Right hindlimb (tissue), 1 donor: ENCODE measurements at places on chromosomes 2 and 18.

- DNase-seq = no peak
These were observed 713.4 kb upstream of the VRK2 start for GRCh38 chr2:57333221-57333620.

GRCh38 chr2:178523596-178524134 is 43.4 kb downstream of the PLEKHA3 start:
- no peak for DNase-seq

DNA sequence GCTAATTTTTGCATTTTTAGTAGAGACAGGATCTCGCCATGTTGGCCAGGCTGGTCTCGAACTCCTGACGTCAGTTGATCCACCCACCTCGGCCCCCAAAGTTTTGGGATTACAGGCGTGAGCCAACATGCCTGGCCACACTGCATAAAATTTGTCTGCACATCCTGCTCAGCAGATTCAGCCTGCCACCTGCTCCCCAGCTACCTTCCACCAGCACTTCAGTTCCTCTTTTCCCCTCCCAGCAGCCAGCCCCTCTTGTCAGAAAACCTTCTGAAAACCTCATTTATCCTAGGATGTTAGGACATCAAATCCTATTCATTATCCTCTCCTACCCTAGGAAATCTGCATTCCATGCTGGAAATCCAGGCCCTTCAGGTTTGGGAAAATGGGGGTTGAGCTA is 99.4 kb upstream of the STPG4 start:
- no peak for DNase-seq

- no peak for DNase-seq
These were observed 93.7 kb downstream of the TPGS2 start for GRCh38 chr18:36735130-36735529.

DNA sequence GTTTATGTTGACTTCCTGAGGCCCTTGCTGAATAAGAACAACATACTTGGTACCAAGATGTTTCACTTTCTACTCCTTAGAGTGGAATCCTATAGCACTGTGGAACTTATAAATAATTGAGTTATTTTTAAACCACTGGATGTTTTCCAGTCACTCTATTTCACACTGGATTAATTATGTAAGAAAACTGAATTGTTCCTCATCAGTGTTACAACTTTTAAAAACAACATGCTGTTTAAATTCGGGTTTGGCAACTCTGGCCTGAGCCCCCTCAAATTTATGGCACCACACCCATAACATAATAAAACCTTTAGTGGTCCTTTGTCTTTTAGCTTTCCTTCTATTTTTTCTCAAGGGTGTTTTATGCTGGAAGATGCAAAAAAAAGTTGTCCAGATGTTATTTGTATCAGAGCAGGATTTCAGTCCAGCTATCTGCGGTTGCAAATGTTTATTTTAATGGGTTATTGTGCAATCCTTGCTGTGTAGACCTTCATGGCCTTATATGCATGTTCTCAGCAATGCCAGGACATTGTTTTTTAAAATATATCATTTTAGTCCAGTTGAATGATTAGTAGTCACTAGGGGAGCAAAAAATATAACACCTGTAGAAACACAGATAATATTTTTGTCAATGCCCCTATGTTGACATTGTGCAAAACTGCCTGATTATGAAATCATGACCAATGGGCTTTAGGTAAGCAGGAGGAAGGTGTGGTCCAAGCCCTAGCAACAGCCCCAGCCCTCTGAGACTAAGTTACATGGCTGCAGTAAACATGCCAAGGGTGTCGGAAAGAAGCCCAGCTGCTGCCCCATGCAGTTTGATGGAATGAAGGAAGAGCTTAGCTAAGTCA is 638.0 kb upstream of the ZEB2 start:
- peak; percentile 78 for DNase-seq

- no peak for DNase-seq
These were observed 43.1 kb downstream of the MAP4K4 start for GRCh38 chr2:101740555-101740964.

- DNase-seq = peak; percentile 77
These were observed 87.8 kb upstream of the UPP2 start for GRCh38 chr2:158013891-158014290.

DNA sequence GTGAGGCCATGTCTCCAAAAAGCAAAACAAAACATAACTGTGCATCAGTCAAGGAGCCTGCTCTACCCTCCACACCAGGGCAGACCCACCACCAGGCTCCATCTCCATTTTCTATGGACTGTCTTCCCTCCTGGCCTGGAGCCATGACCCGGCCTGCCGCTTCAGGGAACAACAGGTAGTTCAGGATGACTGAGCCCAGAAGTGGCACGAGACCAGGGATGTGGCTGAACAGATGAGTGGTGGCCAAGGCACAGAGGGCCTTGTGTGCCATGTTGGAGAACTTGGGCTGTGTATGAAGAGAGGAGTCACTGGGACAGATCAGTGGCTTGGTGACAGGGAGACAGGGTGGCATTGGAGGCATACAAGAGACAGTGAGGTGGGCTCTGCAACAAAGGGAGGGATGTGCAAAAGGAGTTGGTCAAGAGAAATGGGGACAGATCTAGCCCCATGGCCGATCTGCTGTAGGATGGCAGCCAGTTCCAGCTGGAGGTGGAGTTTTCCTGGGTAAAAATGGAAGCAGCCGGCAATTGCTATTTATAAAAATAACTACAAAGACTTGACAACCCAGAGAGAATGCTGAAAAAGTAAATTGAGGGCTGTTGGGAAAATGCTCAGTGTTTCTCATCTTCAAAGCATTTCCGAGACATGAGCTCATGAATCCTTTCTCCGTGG is 35.0 kb downstream of the TMEM177 start:
- no peak for DNase-seq

GRCh38 chr2:102253140-102253752 is 58.1 kb upstream of the IL1RL1 start:
- no peak for DNase-seq
